Coronary artery (tissue), 2 donors: ENCODE measurements at places on chromosomes 12 and 14.

GRCh38 chr12:76790564-76791552 lies 26.9 kb downstream of the ZDHHC17 start:
- DNase-seq: no peak

GRCh38 chr14:89615421-89615820 lies 198.4 kb upstream of the FOXN3 start:
- DNase-seq: no peak

DNA sequence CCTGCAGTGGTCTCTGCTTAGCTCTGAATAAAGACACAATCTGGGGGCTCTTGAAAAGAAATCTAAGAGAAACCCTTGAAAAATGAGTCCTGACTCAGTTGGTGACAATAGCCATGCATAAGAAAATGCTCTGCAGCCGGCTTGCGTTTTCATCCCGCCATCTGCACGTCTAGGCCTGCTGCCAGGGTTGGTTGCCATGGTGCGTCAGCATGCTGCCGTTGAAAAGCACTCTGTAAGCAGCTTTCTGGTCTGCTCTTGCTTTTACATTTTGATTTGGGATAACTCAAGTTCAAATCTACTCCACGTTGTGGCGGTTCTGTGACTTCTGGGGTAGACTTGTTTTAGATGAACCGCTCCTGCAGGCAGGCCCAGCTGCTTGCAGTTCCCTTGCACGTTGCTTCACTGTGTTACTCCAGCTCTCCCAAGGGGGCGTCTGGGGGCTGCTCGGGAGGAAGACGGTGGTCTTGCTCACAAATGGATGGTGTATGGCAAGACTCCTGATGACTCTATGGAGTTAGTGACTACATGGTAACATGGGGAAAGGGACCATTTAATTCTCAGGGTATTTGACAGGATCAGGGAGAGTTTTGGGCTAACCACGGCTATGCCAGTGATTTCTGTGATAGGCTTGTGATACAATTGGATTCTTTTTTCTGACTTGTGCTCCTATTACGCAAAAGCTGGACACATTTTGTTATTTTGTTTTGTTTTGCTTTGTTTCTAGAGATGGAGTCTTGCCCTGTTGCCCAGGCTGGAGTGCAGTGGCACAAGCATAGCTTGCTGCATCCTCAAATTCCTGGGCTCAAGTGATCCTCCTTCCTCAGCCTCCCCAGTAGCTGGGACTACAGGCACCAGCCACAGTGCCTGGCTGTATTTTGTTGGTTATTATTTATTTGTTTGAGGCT lies 15.8 kb downstream of the WNT5B start:
- DNase-seq: no peak

DNA sequence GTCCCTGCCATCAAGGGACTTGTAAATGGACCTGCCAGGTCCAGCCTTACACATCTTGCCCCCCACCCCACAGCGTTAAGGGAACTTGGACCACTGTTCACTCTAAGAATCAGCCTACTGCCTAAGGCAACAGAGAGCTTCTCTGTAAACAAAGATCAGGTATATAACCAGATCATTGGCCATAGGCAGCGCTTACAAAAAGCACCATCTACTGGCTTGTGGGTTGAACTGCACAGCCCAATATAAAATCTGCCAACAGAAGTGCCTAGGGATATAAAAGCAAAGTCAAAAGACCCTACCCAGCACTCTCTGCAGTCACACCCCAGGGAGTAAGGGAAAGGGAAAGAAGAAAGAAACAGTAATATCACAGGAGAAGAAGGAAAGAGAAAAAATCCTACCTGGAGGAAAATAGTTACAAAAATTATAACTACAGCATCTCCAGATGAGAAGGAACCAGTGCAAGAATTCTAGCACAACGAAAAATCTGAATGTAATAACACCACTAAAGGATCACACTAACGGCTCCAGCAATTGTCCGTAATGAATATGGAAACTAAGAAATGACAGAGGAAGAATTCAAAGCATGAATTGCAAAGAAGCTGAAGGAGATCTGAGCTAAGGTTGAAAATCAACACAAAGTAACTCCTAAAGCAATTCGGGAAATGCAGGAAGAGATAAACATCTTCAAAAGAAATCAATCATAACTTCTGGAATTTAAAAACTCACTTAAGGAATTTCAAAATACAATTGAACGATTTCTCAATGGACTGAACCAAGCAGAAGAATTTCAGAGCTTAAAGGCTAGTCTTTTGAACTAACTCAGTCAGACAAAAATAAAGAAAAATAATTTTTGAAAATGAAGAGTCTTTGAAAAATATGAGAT lies 95.2 kb upstream of the PCED1B start:
- DNase-seq: no peak

- DNase-seq: no peak
Observed at GRCh38 chr14:74917178-74917543, 5.9 kb downstream of the RPS6KL1 start.

DNA sequence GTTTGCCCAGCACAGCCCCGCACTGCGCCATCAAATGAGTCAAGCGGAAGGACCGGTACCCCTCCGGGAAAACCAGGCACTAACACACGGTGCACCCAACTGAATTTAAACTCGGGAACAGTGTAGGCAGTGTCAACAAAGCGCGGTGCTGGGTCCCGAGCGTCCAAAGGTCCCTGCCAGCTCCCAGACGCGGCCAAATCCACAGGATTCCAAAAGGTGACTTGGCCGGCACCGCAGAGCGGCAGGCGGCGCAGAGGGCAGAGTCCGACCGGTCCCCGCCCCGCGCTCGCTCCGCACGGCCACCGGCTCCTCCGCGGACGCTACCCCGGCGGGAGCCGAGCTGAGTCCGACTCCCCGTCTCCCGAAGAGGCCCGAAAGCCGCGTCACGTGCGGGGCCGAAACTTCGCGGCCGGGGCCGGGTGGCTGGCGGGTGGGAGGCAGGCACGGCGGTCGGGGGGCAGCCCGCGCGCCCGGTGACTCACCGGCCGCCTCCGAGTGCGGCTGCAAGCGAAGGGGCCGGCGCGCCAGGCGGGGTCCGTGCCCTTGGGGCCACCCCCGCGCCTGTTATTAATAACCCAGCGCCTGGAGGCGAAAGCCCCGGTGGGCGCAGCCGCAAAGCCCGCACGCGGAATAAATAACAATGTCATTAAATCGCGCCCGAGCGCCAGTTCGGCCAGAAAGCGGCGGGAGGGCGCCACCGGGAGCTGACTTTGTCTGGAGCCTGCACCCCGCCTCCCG lies 863 bp downstream of the DENND5B start:
- DNase-seq: peak; percentile 85

DNA sequence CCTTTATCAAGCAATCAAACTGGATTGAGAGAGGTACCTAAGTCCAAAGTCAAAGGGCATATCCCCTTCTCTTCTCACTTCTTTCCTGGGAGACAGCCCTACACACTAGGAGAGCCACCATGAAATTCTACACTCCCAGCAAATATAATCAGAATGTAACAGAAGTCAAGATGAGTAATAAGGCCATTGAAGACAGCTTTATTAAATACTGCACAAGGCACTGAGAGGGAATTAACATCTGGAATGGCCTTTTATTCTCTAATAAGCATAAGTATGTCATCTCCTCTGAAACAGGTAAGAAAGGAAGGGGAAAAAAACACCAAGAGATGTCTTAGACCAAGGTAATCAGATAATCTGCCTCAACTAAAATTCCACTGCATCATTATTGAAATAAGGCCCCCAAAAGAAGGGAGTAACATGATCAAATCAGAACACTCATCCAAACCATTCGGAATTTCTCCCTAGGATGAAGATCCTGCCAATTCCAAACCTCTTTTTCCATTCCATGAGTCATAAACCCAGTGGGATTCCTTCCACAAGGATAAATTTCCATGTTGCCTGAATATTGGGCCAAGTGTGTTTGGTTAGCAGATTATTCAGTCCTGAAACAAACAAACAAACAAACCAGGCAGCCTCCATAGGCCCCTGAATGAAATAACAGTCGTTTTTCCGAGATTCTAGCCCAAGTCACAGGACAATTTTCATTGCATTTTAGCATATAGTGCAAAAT lies 19.9 kb downstream of the SLC35F4 start:
- DNase-seq: no peak

DNA sequence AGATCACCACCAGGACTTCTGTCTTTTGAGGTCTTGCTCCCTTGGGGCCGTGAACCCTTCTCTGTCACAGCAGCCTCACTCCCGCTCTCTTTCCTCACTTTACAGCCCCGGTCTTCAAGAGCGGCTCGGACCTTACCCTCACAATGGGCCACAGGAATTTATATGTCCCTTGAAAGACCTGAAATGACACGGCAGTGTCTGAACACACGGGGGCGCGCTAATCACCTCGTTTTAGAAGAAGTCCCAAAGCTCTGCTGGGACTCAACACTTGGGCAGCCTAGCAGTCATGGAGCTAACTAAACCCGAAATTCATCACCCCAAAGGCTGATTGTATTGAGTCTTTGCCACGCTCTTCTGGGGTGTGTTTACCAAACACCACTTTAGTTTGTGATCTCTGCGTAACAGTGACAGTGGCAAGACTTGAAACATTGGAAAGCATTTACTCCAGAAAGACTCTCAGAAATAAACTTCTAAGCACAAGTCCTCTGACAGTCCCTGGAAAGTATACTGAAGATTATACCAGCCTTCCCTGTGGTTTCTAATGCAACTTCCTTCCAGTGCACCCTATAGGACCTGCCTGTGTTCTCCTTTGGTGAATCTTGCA lies 29.0 kb downstream of the SERPINA11 start:
- DNase-seq: no peak

- DNase-seq: peak; percentile 45
Observed at GRCh38 chr14:89242652-89243279, 174.3 kb downstream of the FOXN3 start.

- no peak for DNase-seq
Observed at GRCh38 chr14:54278087-54278486, 118.7 kb upstream of the CDKN3 start.

DNA sequence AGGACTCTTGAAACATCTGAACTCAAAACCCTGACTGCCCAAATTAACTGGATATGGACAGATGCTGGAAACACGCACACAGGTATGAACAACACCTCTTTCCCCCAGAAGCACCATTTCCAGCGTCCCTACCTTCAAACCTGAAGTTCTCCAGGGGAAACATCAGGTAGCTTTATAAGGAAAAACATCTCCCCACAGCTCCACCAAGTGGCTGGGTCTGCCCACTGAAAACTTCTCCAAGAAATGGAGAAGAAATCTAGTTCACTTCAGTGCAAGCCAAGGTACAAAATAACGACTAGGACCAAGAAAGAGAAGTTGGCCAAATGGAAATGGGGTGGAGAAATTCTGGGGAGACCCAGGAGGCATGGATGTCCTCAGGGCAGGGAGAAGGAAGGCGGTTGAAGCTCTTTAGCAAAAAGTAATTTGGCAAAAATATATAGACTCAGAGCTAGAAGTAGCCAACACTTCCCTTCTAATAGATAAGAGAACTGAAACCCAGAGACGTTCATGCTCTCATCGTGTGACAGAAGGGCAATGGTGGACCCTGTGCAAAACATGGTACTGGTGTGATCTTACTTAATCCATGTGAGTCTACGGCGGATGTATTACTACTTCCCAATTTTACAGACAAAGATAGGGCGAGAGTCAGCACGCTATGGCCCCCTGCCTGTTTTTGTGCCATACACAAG lies 10.5 kb upstream of the NUAK1 start:
- no peak for DNase-seq

GRCh38 chr12:93441081-93441616 lies 598 bp downstream of the UBE2N start:
- DNase-seq: peak; percentile 76

GRCh38 chr14:90674043-90674670 lies 142.1 kb downstream of the TTC7B start:
- no peak for DNase-seq

DNA sequence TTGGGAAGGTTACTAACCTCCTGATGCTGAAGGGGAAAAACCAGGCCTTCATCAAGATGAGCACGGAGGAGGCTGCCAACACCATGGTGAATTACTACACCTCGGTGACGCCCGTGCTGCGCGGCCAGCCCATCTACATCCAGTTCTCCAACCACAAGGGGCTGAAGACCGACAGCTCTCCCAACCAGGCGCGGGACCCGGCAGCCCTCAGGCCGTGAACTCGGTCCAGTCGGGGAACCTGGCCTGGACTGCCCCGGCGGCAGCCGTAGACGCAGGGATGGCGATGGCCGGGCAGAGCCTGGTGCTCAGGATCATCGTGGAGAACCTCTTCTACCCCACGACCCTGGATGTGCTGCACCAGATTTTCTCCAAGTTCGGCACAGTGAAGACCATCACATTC lies 133.0 kb upstream of the FUT8 start:
- DNase-seq: no peak

- DNase-seq: no peak
Observed at GRCh38 chr14:49972823-49973222, 79.9 kb downstream of the ARF6 start.

- no peak for DNase-seq
Observed at GRCh38 chr12:31234955-31235867, 90.7 kb downstream of the SINHCAF start.

DNA sequence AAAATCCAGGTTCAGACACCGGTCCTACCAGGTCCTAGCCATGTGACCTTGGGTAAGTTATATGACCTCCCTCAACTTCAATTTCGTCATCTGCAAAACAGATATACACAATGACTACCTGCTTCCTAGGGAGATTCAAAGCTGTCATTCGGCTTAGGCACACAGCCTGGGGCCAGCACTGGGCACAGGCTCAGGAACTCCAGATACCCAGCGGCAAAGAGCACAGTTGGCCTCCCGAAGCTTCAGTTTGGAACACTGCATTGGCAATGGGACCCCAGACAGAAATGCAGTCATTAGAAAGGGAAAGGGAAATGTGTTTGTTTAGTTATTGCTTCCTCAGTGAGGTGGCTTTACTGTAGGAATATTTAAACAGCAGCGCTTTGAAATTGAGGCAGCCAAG lies 11.4 kb downstream of the PLEKHG6 start:
- no peak for DNase-seq
